ENCODE measurements at places on chromosomes 3 and 15. TPM values are rescaled to one million over a fixed set of nuclear protein-coding genes. Genes with fewer than 3 reads are reported as not detected.

The CCR9 gene
- total RNA-seq, result not detected

The PRR23E gene
- total RNA-seq, result not detected

The CMTM7 gene
- 8.2 TPM for total RNA-seq

GRCh38 chr15:85730001-85730820 is 64.5 kb downstream of the KLHL25 start:
- peak; percentile 80 for DNase-seq

DNA sequence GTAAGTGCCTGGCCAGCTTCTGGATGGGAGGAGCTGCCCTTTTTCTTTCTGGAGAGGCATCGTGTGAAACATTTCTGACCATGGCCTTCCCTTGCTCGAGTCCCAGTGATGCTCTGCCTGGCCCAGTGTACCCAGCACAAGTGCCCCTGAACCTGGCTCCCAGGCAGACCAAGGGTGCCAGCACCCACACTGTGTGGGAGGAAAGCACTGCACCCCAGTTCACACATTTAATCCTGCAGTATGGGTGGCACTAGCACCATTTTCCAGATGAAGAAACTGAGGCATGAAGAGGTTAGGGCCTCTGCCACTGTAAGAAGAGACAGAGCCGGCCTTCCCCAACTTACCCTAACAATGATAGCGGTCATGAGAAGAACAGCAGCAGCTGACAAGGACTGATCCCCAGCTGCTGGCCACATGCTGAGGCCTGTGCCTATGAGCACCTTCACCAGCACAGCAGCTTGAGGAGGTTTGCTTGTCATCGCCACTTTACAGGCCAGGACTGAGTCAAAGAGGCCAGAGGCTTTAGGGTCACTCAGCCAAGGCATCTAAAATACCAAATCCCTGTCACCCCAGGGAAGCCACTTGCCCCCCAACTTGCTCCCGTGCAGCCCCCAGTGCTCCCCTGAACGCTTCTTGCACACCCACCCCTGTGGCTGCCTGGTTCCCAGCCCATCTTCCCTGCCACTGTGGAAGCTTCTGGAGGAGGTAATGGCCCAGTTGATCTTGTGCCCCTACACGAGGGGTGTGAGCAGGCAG is 15.0 kb downstream of the PRR23E start:
- DNase-seq, result no peak

DNA sequence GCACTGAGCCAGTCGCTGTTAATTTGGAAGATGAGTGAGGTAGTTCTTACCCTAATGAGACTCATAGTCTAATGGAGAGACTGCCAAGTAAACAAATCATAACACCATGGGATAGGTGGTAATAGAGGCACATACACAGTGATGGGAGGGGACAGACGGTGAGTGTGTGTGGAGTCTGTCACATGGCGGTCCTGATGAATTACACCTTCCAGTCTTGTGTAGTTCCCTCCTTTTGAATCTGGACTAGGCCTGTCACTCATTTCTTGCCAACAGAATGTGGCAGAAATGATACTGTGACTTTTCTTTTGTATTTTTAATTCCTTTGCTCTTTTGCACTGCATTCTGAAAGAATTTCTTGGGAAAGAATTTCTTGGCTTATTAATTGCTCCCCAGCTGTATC is 78.1 kb downstream of the NR1D2 start:
- DNase-seq, result no peak

- no peak for DNase-seq
Measured at GRCh38 chr15:99506399-99506798, 59.4 kb upstream of the MEF2A start.

DNA sequence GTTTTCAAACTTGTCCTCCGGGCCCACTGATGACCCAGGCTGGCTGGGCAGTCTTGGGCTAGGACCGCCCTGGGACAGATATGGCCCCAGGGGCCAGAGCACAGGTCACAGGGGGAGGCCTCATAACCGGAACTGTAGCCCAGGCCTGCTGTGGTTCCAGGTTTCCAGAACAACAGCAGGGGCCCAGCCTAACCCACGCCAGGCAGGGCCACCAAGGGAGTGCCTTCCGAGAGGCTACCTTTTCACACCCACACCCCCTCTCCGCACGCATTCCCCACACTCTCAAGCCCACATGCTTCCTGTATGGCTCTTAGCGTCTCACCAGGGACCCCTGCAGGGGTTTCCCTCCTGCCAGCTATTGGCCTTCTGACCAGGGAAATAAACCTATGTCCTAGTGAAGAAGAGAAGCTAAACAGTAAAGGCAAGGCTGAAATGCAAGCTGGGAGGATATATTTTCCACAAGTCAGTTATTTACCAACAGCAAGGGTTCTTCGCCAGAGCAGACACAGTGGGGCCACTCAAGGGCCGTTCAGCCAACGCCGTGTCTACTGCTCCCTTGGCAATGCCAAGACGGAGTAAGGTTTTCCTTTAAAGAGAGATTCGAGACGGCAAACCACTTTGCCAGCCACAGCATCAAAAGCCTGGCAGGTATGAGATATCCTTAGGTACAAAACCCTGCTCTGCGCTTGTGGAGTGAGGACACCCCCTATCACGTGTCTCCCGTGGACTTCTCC is 135.1 kb downstream of the ATP10A start:
- DNase-seq, result no peak

DNA sequence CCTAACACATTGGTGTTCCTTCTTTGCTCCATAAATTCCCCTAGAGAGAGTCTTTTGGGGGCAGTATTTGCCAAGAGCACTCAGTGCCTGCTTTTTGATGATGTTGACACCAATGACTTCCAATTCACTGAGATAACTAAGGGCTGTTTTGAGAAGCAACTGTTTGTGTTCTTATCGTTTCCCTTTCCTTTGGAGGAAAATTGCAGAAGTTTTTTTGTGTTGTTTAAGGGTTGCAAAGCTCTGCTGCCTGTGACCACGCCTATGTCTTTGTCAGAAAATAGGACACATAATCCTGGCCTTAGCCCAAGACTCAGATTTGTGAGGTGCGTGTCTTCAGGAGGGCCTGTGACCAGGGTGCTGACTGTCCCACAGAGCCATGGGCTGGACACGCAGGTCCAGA is 99.6 kb downstream of the FAM43A start:
- no peak for DNase-seq

GRCh38 chr3:53748512-53749271 is 97.5 kb downstream of the CHDH start:
- no peak for DNase-seq

DNA sequence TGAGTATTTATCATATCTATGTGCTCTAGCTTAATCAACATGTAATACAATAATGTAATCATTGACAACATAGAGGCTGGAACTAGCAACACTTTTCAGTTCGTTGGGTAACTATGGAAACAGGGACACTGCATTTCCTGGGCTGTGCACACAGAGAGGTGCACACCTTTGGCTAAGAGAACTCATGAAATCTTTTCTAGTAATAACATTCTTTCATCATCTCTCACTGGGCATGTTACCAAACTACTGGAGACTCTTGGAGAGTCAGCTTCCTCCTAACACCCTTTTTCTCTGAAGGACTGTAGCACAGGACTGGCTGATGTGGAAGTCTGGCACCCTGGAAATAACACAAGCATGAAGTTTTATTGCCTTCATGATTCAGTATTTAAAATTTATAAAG is 135.6 kb downstream of the KCNMB2 start:
- peak; percentile 24 for DNase-seq

DNA sequence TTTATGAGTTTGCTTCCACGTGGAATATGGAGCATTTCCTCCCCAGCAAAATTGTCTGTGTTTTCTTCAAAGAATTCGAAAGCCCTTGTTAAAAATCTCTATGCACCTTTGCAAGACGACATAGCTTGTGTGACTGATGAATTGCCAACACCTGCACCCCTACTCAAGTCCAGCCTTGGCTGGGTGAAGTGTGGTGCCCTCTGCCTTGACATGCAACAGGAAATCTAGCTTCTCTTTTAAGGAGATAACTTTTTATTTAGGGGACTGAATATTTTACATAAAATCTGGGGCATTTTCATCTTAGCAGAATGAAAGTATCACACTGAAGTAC is 647 bp downstream of the HMG20A start:
- DNase-seq, result no peak

DNA sequence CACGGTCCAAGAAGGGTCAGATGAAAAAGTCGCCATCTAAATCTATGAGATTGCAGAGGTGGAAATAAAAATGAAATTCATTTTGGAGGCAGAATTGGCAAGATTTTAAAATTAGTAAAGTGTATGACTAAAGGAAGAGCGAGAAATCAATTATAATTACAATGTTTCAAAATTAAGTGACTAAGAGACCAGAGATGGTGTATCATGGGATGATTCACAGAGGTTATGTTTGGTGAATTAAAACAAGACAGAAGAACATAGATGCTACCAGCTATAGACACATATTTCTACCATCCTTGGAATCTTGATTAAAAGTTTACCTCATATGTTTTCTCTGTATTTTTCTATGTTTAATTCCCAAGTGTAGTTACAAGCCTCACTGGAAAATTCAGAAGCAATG is 308.9 kb upstream of the DNAJC19 start:
- DNase-seq, result no peak

DNA sequence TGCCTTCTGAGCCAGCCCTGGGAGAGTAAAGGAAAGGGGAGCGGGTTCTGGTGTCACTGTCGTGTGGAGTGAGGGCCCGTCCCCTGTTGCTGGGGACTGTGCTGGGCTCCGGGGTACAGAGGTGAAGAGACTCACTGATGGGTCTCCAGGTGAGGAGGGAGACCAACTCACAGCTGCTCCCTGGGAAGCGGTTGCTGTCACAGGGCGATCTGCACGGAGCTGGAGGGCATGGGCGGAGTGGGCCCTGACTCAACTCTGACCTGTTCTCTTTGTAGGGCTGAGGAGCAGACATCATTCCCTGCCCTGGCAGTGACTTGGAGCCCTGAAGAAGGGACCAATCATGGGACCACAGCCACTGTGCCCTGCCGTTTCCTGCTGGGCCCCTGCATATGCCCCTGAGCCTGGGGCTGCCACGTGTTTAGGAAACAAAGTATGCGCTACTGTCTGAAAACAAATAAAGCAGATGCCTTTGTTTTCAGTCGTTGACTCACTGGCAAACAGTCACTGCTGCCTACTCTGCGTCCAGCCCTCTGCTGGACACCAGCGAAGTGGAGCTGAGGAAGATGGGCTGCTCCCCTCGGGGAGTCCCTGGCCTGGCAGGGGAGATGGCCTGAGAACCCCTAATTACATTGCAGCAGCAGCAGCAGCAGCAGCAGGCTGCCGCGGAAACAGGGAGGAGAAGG is 22.9 kb upstream of the PLXNA1 start:
- peak; percentile 60 for DNase-seq

DNA sequence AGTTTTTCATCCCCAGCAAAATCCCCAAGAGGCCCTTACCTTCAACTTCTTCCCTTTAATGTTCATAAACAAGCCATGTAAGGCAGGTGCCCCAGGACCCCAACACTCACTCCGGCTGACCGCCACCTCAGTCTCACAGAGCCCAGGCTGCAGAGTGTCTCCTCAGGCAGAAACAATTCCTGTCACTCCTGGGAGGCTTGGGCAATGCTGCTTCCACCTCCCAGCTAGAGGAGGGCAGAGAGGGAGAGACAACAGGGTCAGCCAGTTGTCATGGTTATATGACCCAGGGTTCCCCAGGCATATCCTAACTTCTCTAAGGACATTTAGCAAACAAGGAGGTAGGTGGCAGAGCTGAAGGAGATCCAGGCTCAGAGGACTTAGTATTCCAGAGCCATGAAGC is at the start of gene PLIN1:
TSS of gene PLIN1 (minus strand) at position 156 of the 400 bp plus-strand sequence. CDS start 1,878 bp downstream, outside the sequence.
- no peak for DNase-seq

DNA sequence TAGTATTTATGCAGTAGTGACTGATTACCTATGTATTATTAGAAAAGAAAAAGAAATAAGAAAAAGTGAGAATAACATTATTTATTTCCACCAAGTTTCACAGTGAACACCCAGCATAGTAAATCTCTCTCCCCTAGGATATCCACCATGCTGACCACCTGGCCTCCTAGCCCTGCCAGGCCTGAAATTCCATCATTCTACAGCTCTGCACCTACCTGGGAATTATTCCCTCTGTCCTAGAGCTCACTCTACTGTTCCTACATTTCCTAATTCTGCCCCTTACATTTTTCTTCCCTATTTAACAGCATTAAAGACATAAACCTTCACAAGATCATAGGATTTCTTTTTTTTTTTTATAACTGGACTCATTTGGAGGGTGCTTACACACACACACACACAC is 525.3 kb upstream of the PPP2R3A start:
- no peak for DNase-seq

GRCh38 chr15:96860741-96861140 is 530.2 kb downstream of the NR2F2 start:
- DNase-seq, result no peak

GRCh38 chr3:5437783-5438323 is 250.3 kb downstream of the EDEM1 start:
- no peak for DNase-seq

- no peak for DNase-seq
Measured at GRCh38 chr15:48105936-48106335, 14.9 kb upstream of the SLC24A5 start.

DNA sequence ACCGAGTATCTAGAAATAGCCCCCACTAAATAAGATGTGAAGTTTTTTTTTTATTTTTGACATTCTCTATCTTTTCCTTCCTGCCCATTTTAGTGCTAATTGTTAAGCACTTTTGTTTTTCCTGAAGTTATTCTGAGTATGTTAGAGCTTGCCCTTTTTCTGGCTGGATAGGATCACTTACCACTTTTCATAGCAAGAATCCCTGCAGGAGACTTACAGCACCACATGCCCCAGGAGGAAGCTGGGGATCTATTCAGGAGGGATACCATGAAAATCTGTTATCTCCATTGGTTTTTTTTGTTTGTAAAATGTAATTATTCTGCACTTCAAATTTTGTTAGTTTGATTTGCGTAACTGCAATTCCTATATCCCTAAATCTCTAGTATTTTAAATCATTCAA is 968.4 kb downstream of the ZPLD1 start:
- no peak for DNase-seq

DNA sequence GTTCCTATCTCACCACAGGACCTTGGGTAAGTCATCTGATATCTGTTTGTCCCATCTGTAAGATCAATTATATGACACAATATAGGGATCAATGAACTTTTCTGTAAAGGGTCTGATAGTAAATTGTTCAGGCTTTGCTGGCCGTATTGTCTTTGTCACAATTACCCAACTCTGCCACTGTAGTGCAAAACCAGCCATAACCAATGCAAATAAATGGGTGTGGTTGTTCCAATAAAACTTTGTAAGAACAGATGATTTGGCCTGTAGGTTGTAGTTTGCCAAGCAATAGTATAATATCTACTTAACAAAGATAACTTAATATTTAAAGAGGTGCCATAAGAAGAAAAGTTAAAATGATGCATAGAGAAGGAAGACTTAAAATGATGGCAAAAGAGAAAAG is 210.8 kb downstream of the VPS13C start:
- DNase-seq, result no peak

DNA sequence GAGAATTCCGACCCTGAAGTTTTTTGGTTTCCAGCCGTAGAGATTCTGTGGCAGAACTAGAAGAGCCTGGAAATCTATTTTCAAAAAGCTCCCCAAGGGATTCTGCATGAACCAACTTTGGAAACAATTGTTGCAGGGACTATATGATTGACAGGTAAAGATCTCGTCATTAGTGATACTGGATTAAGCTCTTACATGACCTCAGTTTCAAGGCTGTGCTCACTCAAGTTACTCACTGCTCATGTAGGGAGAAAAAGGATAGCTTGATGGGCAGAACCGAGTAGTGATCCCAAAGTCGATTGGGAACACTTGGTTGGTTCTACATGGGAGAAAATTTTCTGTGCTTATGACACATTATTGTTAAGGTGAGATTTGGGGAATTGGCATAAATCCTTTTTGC is 142.3 kb upstream of the RASGRP1 start:
- DNase-seq, result no peak

GRCh38 chr3:84439476-84439875 is 519.3 kb upstream of the CADM2 start:
- no peak for DNase-seq
